Mesangial cell (primary cell): ENCODE measurements at places on chromosomes 7 and 10. TPM values are rescaled to one million over a fixed set of nuclear protein-coding genes. Genes with fewer than 3 reads are reported as not detected.

RTKN2 gene
- 1.5 and 5.5 TPM in 2 replicates for total RNA-seq

CRHR2 gene
- not detected in 2 replicates for total RNA-seq

KLHDC10 gene
- 13.9 and 16.6 TPM in 2 replicates for total RNA-seq

ZMIZ1 gene
- total RNA-seq, result 30.5 and 65.5 TPM in 2 replicates

PPP1R17 gene
- total RNA-seq, result not detected in 2 replicates

BHLHA15 gene
- 1.0 and 1.1 TPM in 2 replicates for total RNA-seq

GRIFIN gene
- not detected in 2 replicates for total RNA-seq

OPN1SW gene
- not detected in 2 replicates for total RNA-seq

CTAGE4 gene
- total RNA-seq, result 0.65 and 1.6 TPM in 2 replicates

TMEM225B gene
- total RNA-seq, result 0.51 and 0.65 TPM in 2 replicates

FAM180A gene
- not detected in 2 replicates for total RNA-seq

THSD7A gene
- total RNA-seq, result 0.16 and 1.4 TPM in 2 replicates

GRK5 gene
- 1.4 and 2.8 TPM in 2 replicates for total RNA-seq

LRRTM3 gene
- not detected in 2 replicates for total RNA-seq

PTPRZ1 gene
- 0.81 TPM in 1 of 2 replicates, not detected in the other for total RNA-seq

GHRHR gene
- not detected in 2 replicates for total RNA-seq

IFIT1 gene
- 2.6 and 3.4 TPM in 2 replicates for total RNA-seq

PALD1 gene
- total RNA-seq, result 2.6 and 3.9 TPM in 2 replicates

GRM8 gene
- under 0.01 TPM in 1 of 2 replicates, not detected in the other for total RNA-seq

CACNA2D1 gene
- total RNA-seq, result 3.9 and 8.8 TPM in 2 replicates

SMKR1 gene
- total RNA-seq, result 0.13 and 0.33 TPM in 2 replicates

AP4M1 gene
- 21.3 and 31.3 TPM in 2 replicates for total RNA-seq

RHOBTB1 gene
- 17.1 and 22.8 TPM in 2 replicates for total RNA-seq

DRGX gene
- not detected in 2 replicates for total RNA-seq

SFTPD gene
- 0.63 TPM in 1 of 2 replicates, not detected in the other for total RNA-seq

ADAM12 gene
- total RNA-seq, result 18.6 and 28.2 TPM in 2 replicates

PDK4 gene
- under 0.01 and 1.6 TPM in 2 replicates for total RNA-seq

ADRA2A gene
- total RNA-seq, result under 0.01 TPM in 2 replicates

PLXDC2 gene
- 4.1 and 30.4 TPM in 2 replicates for total RNA-seq

LIMK1 gene
- 77.9 and 94.3 TPM in 2 replicates for total RNA-seq

BCAP29 gene
- 23.8 and 40.9 TPM in 2 replicates for total RNA-seq

MMD2 gene
- not detected in 2 replicates for total RNA-seq

ANXA7 gene
- 101 and 106 TPM in 2 replicates for total RNA-seq

GTF2IRD2 gene
- 0.49 and 4.7 TPM in 2 replicates for total RNA-seq

SUN3 gene
- total RNA-seq, result 0.51 TPM in 1 of 2 replicates, not detected in the other

PDZD7 gene
- total RNA-seq, result 4.6 and 5.5 TPM in 2 replicates

TMEM139 gene
- 5.5 and 30.2 TPM in 2 replicates for total RNA-seq
